ENCODE measurements at places on chromosomes 2 and 18.

GRCh38 chr2:38602136-38602731, 494 bp downstream of the HNRNPLL start:
- DNase-seq = peak; percentile 53

DNA sequence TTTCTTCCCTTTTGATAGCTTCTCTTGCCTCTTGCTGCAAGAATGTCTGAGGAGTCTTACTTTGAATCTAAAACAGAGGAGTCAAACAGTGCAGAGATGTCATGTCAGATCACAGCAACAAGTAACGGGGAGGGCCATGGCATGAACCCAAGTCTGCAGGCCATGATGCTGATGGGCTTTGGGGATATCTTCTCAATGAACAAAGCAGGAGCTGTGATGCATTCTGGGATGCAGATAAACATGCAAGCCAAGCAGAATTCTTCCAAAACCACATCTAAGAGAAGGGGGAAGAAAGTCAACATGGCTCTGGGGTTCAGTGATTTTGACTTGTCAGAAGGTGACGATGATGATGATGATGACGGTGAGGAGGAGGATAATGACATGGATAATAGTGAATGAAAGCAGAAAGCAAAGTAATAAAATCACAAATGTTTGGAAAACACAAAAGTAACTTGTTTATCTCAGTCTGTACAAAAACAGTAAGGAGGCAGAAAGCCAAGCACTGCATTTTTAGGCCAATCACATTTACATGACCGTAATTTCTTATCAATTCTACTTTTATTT, 133.5 kb upstream of the CDCA7 start:
- no peak for DNase-seq

GRCh38 chr2:180570864-180571263, 409.5 kb upstream of the UBE2E3 start:
- DNase-seq = no peak

DNA sequence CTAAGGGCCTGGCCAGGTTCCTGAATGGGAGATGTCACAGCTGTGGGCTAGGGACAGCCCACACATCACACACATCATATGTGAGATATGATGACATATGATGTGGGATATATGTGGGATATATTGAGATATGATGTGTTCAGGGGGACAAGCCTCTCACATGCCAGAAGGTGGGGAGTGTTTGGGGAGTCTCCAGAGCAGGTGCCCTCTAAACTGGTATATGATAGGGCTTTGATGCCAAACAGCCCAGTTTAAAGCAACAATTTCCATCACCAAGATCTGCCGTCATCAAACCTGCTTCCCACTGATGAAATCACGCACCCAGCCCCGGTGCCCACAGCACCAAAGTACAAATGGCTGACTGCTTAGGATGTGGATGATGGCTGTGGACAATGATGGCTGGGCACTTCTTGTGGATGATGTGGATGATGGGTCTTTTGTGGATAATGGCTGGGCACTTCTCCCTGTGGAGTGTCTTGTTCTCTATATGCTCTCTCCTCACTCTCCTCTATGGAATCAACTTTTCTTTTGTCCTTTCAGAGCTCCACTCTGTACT, 50.9 kb downstream of the FBLN7 start:
- no peak for DNase-seq

DNA sequence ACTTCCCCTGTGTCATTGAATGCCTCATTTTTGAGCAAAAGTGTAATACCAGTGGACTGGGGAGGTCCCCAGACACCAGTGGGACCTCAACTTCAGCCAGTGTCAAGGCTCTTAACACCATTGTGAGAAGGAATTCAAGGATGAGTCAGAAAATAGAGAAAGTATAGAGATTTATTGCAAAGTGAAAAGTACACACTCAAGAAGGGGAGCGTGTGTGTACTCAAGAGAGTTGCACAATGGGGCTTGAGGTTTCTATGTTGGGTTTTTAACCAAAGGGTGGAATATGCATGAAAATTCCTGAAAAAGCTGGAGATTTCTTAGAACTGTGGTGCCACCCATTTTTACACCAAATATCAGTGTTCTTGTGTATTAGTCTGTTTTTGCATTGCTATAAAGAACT, 81.9 kb downstream of the ADCYAP1 start:
- DNase-seq = no peak

DNA sequence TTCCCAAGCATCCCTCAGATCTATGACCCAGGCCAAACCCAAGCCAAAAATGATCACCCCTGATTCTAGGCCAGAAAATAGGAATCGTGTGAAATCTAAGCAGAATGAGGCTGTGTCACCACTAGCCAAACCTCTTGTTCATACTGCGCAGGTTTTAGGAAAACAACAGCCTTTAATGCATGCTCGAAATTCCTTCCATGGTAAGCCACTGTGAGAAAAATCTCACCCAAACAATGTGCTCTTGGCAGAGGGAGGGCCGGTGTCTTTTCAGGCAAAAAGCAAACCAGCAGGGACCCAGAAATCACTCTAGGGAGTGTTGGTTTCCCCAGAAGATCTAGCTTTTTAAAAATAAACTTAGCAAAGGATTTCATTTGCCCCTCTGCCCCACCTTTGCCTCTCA, 71.2 kb upstream of the FOSL2 start:
- DNase-seq = no peak

DNA sequence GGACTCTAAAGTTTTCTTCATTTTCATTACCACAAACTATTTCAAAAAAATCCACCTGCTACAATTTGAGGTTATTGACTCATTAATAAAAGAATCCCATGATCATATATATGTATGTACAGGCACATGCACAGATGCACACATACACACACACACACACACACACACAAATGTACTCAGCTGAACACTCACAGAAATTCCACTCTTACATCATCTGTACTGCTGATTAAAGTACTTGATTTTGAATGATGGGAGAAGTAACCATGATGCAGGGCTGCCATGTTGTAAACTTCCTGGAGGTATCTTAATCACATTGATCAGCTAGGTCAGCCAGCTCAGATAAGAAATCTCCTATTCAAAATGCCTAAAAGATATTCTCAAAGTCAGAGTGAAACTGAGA, 1313.2 kb upstream of the NRXN1 start:
- no peak for DNase-seq

DNA sequence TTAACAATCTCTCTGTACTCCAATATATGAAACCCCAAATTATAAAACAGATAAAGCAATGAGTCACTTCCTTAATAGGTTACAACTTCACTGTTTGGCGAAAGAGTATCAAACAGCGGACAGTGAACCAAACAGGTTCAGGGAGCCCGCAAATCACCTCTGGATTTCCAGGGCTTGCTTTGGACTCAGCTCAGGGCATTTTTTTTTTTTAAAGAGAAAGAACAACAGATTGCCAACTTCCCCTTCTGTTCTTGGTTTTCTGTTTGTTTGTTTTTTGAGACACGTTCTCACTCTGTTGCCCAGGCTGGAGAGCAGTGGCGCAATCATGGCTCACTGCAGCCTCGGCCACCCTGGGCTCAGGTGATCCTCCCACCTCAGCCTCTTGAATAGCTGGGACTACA, 52.7 kb downstream of the ABCB11 start:
- DNase-seq = no peak
